ENCODE measurements at places on chromosomes 4 and X.

DNA sequence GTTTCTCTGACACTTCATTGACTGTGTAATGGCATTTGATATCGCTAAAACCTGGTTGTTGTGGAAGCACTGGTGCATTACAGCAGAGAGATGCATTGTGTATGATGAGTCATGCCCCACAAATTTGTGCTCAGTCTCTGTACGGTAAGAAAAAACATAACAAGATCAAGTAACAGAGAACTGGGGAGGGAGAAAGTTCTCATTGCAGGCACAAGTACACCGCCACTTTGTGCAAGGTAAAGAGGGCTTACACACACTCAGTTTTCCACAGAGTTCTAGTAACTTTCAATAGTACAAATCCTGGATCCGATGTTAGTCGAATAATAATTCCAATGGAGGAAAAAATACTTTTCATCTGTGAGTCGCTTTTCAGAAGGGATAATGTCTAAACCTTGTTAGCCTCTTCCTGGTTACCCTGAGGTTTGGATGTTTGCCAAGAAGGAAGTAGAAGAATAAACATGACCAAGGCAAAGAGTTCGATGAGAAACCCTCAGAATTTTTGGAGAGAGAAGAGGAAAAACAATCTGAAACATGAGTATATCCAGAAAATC lies 512.5 kb upstream of the SLIT2 start:
- DNase-seq = peak; percentile 66

GRCh38 chr4:39569209-39569608 lies 42.0 kb upstream of the UGDH start:
- no peak for DNase-seq

GRCh38 chr4:147626903-147627302 lies 9.7 kb downstream of the TMEM184C start:
- no peak for DNase-seq

DNA sequence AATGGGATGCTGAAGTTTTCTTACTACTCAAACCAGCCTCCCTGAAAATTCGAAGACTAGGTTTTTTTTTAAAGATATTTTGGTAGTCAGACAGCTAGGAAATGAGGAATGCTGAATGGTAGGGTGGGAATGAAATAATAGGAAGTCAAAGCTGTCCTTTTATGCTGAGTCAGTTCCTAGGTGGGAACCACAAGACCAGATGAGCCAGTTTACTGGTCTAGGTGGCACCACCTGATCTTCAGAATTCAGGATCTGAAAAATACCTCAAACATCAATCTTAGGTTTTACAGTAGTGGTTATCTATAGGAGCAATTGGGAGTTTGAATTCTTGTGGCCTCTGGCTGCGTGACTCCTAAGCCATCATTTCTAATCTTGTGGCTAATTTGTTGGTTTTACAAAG lies 183.1 kb upstream of the GALNT7 start:
- peak; percentile 64 for DNase-seq

DNA sequence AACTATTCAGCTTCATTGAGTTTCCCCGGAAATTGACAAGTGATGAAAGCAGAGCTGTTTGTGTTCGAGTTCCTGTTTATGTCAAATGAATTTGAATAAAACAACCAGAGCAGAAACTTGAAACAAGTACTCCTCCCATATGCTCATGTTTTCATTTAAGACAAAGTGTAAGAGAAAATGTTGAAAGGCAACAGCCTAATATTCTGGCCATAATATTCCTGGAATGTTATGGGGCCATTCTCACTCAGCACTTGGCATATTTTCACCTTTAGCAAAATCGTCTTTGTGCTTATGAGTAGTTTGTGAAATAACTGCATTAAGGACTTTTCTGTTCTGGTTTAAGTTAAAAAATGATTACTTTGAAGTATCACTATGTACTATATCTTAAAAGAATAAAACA lies 276.0 kb upstream of the FAT1 start:
- DNase-seq = no peak

DNA sequence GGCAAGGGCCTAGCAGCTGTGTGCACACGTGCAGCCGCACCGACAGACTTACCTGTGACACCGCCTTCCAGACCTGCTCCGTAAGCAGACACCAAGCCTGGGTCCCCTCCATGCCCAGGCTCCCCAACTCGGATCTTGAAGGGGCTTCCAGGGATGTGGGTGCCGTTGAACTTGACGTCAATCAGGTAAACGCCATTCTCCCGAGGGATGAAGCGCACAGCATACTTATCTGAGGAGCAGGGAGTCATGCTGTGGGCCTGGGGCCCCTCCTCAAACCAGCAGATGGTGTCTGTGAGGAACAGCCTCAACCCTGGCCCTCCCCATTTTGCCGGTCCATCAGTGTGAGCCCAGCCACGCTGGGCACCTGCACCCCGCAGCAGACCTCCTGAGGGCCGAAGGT lies 24.5 kb downstream of the FLNA start:
- DNase-seq = no peak

DNA sequence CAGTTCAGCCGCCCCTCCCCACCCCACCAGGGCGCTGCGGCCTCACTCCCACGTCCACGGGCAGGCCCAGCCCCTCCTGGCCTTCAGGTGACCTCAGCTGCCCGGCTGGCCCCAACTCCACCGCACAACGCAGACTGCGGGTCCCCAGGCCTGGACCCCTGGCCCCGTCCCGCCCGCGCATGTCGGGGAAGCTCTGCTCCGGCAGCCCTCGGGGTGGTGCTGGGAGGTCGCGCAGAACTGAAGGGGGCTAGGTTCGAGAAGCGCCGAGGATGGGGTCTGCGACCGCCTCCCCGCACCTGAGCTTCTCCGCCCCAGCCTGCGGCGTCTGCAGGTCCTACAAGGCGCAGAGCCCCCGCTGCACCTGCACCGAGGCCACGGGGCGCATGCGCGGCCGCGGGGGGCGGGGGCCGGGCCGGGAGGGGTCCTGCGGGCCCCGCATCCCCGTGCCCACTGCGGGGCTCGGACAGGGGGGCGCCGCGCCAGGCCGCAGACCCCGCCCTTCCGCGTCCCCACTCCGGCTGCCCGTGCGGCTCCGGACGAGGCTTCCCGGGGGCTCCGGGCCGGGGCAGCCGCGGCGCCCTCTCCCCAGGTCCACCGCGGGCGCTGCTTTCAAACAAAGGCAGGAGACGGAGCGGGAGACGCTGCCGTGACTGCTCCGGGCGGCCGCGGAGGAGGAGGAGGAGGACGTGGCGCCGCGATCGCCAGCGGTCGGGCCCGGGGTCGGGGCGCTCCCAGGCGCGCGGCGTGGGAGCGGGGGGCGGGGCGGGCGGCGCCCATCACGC lies 672 bp upstream of the NAT8L start:
- no peak for DNase-seq

DNA sequence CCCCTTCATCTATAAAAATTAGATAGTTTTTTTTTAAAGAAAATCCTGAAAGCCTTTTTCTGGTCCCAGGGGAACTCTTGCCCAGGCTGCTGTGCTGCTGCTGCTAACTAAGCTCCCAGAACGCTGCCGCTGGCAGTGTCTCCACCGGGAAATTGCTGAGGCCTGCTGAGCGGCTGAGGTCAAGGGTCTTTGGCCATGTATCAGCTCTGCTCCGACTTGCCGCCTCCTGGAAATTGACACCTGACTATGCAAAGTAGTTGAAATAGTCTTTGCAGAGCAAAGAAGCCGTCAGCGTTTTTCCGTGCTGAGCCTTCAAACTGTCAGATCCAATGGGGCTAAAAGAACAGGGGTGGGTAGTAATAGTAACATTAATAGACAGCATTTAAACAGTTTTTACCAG lies 839 bp downstream of the QDPR start:
- no peak for DNase-seq

DNA sequence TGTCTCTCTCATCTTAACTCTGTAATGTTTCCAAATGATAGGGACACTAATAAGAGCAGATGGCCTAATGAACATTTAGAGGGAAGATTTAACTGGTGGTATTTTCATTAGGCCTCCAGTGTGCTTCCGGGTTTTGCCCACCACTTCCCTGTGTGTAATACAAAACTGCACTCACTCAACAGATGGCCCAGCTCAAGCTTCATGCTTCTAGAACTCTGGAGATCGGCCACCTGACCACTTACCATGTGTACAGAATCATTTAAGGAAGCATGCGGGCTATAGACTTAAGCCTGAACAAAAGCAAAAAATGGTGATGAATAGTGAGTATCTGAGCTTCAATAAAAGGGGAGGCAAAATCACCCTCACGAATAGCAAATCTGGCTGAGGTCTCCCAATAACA lies 89.3 kb downstream of the SH2D1A start:
- no peak for DNase-seq

DNA sequence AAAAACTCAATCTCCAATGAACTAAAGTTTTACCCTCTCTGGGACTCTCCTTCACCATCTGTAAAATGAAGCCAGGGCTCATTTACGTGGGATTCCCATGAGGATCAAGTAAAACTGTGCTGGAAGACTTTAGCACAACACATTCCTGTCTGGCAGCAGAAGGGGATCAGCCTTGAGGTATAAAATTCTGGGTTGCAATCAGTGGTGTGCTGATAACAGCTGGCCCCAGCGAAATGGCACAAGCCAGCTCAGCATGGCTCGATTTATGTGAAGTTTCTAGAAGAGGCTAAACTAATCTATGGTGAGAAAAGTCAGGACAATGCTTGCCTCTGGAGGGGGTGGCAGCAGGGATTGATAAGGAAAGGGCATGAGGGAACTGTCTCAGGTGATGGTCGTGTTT lies 28.4 kb downstream of the ZNF630 start:
- no peak for DNase-seq

DNA sequence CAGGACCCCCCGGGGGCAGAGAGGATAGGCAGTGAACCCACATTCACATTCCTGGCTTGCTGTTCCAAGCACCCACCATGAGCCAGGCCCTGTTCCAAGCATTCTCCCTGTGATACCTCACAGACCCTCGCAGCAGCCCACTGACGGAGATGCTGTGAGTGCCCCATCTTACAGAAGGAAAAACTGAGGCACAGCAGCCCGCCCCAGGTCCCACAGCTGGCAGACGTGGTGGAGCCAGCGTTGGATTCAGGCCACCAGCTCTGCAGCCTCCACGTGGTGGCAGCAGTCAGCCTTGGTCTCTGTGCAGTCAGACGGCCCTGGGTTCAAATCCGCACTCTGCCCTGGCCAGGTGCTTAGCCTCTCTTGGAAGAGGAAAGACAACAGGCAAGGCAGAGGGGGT lies 16.8 kb downstream of the MAN2B2 start:
- no peak for DNase-seq

DNA sequence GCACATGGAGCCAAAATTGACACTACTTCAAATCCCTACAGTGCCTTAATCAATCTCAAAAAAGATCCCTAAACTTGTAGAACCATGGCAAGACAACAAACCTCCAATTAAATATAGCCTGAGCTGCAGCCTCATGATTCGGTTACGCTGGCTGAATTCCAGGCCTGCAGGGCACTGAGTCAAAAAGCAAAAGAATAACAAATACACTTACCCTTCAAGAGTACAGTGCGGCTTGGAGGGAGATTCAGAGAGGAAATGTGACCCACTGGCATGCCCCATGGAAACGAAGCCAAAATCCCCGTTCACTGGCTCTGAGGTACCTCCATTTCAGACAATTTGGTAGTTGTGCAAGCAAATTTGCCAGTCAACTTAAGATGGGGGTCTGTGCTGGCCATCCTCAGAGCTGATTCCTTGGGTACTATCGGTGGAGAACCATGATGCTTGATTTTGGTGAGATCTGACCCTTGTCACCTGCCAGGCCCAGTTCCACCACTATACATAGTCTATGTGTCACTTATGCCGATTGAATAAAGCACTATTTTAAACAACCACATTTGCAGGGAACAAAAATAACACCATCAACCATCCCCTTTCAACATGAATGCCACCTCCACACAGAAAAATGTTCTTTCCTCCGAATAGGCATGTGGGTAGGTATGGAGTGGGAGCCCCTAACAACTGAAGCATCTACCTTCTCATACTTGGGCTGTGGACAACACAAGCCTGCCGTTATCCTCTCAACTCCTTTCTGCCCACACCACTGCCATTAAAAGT lies 2.1 kb downstream of the C4orf54 start:
- DNase-seq = peak; percentile 61

DNA sequence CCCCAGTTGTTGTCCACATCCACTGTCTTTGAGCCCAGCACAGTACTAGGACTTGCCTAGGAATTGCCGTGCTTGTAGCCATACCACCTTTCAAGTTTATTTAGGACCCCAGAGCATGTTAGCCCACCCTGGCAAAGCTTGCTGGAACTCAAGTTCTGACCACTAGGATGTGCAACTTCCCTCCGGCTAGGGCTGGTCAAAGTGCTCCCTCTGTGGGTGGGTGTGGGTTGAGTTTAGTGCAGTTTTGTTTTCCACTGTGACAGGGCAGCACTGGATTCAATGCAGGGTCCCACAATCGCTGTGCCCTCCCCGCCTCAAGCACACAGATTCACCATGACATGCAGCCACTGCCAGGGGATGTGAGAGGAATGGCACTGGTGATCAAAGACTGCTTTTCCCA lies 96.0 kb downstream of the RASGEF1B start:
- no peak for DNase-seq

GRCh38 chr4:127249066-127249766 lies 383.5 kb upstream of the INTU start:
- DNase-seq = no peak

GRCh38 chrX:107549504-107549903 lies 78.8 kb upstream of the PRPS1 start:
- DNase-seq = no peak

DNA sequence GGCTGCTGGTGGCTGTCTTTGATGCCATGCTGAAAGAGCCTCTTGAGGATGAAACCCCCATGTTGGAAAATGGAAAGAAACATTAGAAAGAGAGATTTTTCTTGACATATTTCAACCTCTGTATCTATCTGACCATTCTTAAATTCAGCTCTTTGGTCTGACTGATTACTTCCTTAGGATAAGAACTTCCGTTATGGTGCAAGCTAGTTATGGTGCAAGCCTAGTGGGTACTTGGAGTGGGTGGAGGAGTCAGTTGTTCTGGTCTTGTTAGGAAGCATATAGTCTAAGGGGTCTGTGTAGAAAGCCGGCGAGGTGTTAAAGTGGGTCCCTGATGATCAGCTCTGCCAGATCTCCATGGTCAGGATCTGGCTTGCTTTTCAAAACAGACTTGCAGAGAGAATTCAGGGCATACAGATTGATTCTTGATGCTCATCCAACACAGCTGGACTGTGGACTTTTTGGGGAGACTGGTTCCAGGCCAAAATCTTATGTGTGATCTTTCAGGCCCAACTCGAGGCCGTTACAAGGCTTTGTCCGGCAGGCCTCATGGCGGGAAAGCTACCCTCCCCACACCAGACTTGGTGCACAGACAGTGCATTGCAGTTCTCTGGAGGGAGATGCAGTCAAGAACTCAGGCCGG lies 82.8 kb upstream of the BOD1L1 start:
- DNase-seq = no peak

DNA sequence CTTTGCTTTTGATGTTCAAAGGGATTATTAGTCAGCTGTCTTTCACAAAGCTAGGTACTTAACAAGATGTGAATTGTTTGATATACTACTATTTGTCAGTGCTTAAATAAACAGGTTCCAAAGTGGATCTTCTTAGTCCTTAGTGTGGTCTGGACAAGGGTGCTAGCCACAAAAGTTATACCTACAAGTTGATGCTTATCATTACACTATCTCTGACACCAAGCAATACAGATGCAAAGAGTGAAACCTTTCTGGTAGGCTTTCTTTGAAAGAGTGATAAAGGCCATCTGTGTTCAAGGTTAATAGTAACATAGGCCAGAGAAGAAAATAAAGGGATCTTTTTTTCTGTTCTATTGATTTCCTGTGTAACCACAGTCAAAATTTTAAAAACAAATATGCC lies 12.2 kb upstream of the RBPJ start:
- no peak for DNase-seq

GRCh38 chr4:26226629-26227376 lies 94.0 kb upstream of the RBPJ start:
- no peak for DNase-seq
